ENCODE measurements at places on chromosomes 5 and 9.

DNA sequence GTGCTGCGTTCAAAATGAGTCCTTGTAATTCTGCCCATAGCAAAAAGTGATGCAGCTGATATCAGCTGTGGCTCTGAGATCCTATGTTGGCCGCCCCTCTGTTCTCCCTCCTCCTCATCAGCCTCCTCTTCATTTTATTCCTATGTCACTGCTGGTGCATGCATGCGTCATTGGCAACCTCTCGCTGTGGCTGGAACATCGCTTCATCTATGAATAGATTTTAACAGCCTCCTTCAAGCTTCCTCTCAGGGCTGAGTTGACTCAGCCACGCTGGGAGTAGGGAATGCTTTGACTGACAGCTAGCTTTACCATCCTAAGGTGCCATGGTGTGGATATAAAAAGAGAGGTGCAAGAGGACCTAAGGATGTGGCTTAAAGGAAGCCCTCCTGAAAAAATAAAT, 303.5 kb downstream of the PLK2 start:
- no peak for DNase-seq

GRCh38 chr9:13143281-13143680, 136.2 kb downstream of the MPDZ start:
- DNase-seq = no peak

- no peak for DNase-seq
Observed at GRCh38 chr5:51028394-51028793, 354.9 kb upstream of the ISL1 start.

DNA sequence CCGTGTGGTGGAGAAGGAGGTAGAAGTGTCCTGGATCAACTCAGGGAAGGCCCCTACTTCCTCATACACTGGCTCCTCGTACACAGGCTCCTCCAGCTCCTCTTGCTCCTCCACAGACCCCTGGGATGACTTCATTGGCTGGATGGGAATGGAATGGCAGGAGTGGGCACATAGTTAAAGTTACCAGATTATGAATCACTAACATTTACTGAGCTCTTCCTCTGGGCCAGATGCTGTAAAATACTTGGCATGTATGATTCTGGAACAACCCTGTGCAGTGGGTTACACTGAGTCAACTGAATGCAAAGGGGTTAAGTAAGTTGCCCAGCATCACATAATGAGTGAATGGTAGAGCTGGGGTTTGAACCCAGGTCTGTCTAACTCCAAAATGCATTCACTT, 3.1 kb upstream of the FCHSD1 start:
- DNase-seq = no peak

GRCh38 chr9:7907551-7908337, 108.2 kb upstream of the DMAC1 start:
- DNase-seq = no peak

DNA sequence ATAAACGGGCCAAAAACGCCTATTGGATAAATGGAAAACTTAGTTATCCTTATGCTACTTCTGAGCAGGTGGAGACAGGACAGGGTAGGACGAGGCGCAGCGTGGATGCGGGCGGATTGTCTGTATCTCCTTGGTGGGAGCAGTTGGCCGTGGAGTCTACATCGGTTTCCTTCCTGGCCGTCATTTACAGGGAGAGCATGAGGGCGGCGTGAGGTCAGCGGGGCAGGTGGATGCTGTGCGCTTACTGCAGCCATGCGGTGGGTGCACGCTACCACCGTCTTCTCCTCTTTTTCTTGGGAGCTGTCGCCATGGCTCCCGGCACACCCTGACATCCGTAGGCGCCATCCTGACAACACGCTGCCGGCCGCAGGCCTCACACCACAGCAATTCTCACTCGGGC, 121.3 kb downstream of the ADAMTS2 start:
- DNase-seq = no peak

GRCh38 chr5:126778675-126779403, 1.9 kb downstream of the LMNB1 start:
- DNase-seq = peak; percentile 47

GRCh38 chr9:37369671-37370070, 52.8 kb upstream of the GRHPR start:
- no peak for DNase-seq

- peak; percentile 37 for DNase-seq
Observed at GRCh38 chr9:38437193-38437823, 13.1 kb upstream of the IGFBPL1 start.

GRCh38 chr5:140018517-140018916, 24.6 kb downstream of the NRG2 start:
- no peak for DNase-seq

DNA sequence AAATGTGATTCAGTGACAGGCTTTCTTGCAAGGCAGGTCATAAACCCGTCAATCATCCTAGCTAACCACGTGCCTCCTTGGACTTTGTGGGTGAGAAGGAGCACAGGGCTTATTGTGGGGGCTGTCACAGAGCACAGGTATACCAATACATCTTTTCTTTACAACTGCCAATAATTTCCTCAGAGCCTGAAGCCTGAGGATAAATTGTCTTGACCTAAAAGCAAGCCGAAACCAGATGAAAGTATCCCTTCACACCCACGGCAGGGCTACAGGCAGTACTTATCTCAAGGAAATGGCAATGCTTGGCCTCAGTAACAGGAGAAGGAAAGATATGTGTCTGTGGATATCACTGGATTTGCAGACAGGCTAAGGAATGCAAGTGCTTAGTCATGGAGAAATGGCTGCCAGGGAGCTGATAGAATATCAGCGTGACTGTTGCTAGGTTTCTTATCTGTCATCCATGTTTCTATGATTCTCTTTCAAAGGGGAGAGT, 90.3 kb upstream of the ZNF366 start:
- peak; percentile 79 for DNase-seq

DNA sequence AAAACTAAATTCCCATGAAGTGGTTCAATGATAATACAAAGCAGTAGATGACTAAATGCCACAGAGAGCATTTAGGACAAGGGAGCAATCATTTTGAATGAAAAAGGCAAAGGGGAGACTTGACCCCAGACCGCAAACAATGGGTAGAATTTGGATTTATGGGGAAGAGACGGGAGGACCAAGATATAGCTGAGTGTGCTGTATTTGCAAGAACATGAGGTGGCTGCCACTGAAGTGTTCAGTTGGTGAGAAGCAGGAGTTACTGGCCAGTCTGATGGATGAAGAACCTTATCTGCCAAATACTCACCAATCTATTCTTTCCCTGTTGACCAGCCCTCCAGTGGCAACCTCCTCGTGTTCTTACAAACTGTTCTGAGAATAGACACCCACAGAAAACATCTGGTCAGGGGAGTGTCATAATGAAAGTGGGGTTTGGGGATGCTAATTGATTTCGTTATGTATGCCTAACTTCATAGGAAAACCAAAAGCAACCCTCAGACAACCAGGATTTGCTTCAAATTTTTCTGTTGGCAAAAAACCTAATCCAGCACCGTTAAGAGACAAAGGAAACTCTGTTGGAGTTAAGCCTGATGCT, 19.8 kb downstream of the TDRD7 start:
- no peak for DNase-seq

GRCh38 chr9:27377147-27377807, 80.3 kb upstream of the EQTN start:
- no peak for DNase-seq

DNA sequence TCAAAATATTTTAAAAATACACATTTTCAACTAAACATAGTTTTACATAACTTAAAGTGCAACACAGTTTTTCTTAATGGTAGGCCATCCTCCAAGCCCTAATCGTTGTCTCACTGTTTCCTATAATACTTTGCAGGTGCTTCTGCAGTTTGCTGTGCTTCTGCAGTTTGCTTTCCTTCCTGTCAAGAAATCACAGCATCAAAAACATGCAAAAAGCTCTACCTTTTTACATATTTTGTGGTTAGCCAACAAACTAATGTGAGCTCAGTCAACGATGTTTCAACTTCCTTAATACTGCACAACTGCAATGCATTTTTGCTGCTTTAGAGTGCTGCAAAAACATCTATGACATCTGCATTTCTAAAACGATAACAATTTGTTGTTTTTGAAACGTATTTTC, 25.2 kb downstream of the EMB start:
- DNase-seq = no peak

- DNase-seq = peak; percentile 58
Observed at GRCh38 chr9:129626625-129627284, 792 bp downstream of the NTMT1 start.

GRCh38 chr5:67561151-67561932, 364.7 kb upstream of the CD180 start:
- no peak for DNase-seq

GRCh38 chr9:105928416-105928815, 234.1 kb downstream of the TMEM38B start:
- no peak for DNase-seq

- DNase-seq = peak; percentile 32
Observed at GRCh38 chr9:134372581-134373267, 46.5 kb downstream of the RXRA start.

DNA sequence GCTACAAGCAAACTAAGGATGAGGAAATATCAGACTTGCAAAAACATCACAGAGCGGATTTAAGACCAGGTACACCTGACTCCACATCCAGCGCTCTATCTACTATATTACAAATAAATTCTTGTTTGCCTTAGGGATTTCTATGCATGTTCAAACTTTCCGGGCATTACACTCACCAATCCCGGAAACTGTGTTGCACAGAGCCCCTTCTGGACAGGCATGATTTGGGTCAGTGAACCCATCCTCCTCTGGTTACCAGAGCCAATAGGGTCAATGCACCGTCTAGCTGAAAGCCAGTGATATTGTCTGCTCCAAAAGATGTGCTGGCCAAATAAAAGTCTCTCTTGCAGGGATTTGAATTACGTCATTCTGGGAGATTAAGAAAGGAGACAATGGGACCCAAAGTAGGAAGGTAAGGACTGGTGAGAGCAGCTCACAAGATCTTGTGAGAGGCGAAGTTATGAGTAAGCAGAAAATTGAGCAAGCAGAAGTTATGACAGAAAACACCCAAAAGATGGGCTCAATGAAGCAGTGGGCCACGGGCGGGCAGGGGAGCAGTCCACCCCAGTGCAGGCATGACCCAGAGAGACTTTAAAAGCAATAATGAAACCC, 155.8 kb upstream of the RAI14 start:
- DNase-seq = no peak

- no peak for DNase-seq
Observed at GRCh38 chr5:149745-150485, 41.4 kb upstream of the LRRC14B start.

DNA sequence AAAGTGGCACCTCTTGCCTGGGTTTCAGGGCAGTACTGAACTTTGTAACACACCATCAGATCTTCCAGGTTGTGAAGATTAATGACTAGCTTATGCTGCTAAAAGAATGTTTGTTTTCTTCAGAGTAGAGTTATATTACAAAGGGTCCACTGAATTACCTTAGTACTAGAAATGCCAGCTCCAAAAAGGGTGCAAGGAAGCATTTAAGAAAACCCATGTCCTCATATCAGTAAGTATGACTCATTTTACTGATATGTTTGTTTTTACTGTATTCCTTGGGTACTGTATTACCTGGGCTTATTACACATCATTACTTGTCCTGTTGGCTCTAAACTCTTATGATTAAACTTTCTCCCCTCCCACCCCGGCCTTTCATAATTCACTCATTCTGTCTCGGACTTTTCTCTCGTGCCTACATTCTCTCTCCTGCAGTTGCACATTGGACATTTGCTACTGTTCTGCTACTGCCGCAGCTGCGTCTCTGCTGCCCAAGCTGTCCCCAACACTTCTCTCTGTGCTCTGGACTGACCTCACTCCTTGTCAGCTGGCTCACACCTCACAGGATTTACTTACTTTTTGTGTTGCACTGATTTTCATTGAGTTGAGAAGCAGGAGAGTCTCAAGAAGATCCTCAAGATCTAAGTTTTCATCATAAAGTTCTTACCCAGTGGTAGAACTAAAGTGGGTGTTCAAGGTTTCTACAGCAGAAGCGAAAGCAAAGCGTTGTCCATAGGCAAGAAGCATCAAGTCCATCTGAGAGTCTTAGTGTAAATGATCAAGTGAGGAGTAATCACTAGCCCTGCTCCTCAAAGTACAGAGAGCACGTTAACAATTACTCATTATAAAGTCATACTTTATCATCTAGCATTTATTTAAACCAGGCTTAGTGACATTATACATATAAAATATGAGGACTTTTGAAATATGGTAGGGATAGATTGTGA, 53.2 kb upstream of the C9orf72 start:
- DNase-seq = no peak

DNA sequence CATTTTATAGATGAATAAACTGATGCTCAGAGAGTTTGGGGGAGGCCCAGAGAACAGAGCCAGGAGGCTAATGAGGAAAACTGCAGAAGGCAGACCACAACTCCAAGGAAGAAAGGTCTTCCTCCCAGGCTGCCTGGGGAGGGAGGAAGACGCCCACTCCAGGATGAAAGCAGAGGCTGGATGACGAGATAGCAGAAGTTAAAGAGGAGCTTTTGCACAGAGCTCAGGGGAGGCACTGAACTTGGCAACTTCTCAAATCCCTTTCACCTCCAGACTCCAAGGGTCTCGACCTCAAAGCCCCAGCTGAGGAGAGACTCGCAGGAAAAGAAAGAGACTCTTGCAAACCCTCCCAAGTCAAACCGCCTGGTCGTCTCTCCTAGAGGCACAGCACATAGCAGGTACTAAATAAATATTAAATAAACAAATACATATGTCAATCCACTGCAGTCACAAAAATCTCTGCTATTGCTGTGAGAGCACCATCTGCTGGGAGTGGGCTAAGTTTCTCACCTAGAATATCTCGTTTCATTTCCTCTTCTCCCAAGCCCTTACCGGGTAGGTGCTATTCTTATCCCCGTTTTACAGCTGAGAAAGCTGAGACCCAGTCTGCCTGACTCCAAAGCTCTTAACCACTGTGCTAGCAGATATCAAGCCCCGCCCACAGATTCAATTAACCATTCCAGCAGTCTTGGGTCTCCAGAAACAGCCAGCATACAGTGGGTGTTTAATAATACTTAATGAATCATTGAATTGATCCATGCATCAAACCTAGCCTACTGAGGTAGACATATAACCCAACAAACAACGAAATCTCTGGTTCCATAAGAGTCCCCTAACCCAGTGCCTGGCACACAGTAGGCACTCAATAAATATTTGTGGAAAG, 97.8 kb upstream of the HAND1 start:
- peak; percentile 19 for DNase-seq

DNA sequence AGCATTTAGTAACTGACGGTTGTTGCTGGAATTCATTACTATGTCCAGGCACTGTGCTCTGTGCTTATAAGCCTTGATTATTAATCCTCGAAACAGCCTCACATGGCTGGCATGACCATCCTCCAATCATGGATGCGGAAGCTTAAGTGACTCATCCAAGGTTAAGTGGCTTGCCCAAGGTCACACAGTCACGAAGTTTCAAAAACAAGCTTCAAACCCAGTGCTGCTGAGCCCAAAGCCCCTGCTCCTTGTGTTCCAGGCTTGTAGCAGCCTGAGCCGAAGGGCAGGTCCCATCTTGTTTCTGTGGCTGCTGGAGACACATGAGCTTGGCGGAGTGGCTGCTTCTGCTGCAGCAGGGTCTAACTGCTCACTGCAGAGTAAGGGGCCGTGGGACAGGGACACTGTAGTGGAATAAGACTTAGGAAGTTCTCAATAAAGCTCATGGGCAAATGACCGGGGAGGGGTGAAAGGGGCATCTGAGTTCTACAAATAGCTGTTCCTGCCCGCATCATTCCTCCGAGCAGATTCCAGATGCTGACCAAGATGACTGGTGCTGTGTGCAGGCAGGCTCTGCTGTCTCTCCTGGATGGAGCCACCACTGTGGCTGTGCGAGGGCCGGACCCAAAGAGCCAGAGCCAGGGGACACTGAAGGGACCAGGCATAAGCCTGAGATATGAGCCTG, 32.4 kb downstream of the WHRN start:
- no peak for DNase-seq

GRCh38 chr9:33044677-33045282, 19.7 kb downstream of the DNAJA1 start:
- DNase-seq = peak; percentile 25

Measured in hematopoietic multipotent progenitor cell treated with erythropoietin and hydrocortisone succinate and interleukin-3 and kit ligand, for 4 days (in vitro differentiated cells).